PC-3 (cell line): ENCODE measurements at places on chromosomes 6 and 20. TPM values are rescaled to one million over a fixed set of nuclear protein-coding genes. Genes with fewer than 3 reads are reported as not detected.

DNA sequence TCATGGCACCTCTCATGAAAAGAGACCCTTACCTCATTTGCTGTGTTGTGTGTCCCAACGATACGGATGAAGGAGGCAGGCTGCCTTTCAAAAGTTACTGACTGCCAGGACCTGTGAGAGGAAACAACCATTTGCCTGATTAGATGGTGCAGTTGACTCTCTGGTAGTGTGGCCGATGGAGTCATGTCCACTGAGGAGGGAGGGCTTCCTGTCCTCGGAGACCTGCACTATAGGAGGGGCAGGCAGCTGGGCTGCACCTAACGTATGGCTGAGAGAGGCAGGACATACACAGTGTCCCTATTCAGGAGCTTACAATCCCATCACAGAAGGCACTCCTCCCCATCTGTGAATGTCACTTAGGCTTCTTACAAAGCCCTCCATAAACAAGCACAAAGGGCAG is 373.0 kb downstream of the ZFAND3 start:
- no peaks in the 10 kb centered on the region for H3K36me3 ChIP-seq
- no peaks in the 10 kb centered on the region for H3K4me1 ChIP-seq
- DNase-seq: no peak
- no peaks in the 10 kb centered on the region for H3K27me3 ChIP-seq
- no peak overlapping the region for H3K4me3 ChIP-seq
- H3K27ac ChIP-seq: no peak overlapping the region

DNA sequence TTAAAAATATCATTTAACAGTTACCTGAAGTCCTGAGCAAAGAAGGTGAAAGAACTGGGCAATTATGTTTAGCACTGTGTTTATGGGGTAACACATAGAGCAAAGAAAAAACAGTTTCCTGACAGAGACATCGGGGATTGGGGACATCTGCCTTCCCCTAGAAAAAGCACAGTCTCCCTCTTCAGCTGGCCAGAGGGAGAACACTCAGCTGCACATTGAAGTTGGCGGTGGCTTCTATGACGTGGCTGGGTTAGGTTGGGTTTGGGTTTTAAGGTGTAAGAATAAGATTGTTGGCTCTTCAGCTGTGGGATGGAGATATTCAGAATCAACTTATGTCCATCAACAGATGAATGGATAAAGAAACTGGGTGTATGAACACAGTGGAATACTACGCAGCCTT is 124.0 kb upstream of the DTNBP1 start:
- H3K4me1 ChIP-seq: no peaks in the 10 kb centered on the region
- H3K27ac ChIP-seq: no peak overlapping the region
- no peaks in the 10 kb centered on the region for H3K36me3 ChIP-seq
- H3K4me3 ChIP-seq: no peak overlapping the region
- no peak for DNase-seq

GRCh38 chr20:1001116-1001515 is 995 bp downstream of the RSPO4 start:
- no peak overlapping the region for H3K27ac ChIP-seq
- no peaks in the 10 kb centered on the region for H3K36me3 ChIP-seq
- H3K27me3 ChIP-seq: peaks cover 34% of the 10 kb centered on the region

- no peaks in the 10 kb centered on the region for H3K36me3 ChIP-seq
- DNase-seq: no peak
- no peak overlapping the region for H3K4me3 ChIP-seq
- no peaks in the 10 kb centered on the region for H3K27me3 ChIP-seq
Observed at GRCh38 chr6:13668291-13668928, 43.2 kb downstream of the RANBP9 start.

The OPRL1 gene
- total RNA-seq: 5.6 and 7.4 TPM in 2 replicates

The F13A1 gene
- not detected in 2 replicates for total RNA-seq

The ESR1 gene
- total RNA-seq: 2.2 and 5.9 TPM in 2 replicates
